ENCODE measurements at places on chromosomes 6 and 20. TPM values are rescaled to one million over a fixed set of nuclear protein-coding genes. Genes with fewer than 3 reads are reported as not detected.

TMEM30A gene
- 142 TPM for polyA plus RNA-seq

MTFR2 gene
- 2.8 TPM for polyA plus RNA-seq

RBL1 gene
- 12.0 TPM for polyA plus RNA-seq

SMIM29 gene
- polyA plus RNA-seq, result 12.6 TPM
